Omental fat pad (tissue), 4 donors: ENCODE measurements at places on chromosomes 7 and 10. TPM values are rescaled to one million over a fixed set of nuclear protein-coding genes. Genes with fewer than 3 reads are reported as not detected.

KIAA1549 gene
- total RNA-seq: 1.3 TPM

LBX1 gene
- total RNA-seq: not detected

CABCOCO1 gene
- total RNA-seq: not detected

FAM25A gene
- not detected for total RNA-seq

FEZF1 gene
- total RNA-seq: not detected

PDE6C gene
- not detected for total RNA-seq

DCLRE1A gene
- total RNA-seq: 3.9 TPM

ANXA11 gene
- total RNA-seq: 118 TPM

ARMC3 gene
- total RNA-seq: not detected

WEE2 gene
- not detected for total RNA-seq

NRG3 gene
- 0.19 TPM for total RNA-seq

- DNase-seq: no peak
Measured at GRCh38 chr10:70812814-70813213, 2.9 kb upstream of the SGPL1 start.

GRCh38 chr7:17123020-17123419, 175.4 kb upstream of the AHR start:
- no peak for DNase-seq

DNA sequence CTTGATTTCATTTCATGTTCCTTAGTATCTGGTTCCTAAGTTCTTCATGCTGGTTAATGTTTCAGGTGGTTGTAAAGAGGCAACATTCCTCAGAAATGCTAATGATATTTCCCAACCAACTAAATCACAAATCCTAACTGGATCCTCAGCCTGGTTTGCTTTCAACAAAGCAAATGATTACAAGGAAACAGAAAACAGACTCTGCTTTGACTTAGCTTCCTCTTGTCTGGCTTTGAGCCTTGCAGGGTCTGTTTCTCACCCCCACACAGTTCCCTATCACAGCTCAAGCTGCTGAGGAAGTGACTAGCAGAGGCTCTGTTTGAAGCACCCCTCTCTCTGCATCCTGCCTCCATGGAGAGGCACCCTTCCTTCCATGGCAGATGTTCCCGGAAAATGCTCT, 130.2 kb upstream of the CTTNBP2 start:
- DNase-seq: no peak

- no peak for DNase-seq
Measured at GRCh38 chr10:33901166-33901565, 566.7 kb upstream of the NRP1 start.

DNA sequence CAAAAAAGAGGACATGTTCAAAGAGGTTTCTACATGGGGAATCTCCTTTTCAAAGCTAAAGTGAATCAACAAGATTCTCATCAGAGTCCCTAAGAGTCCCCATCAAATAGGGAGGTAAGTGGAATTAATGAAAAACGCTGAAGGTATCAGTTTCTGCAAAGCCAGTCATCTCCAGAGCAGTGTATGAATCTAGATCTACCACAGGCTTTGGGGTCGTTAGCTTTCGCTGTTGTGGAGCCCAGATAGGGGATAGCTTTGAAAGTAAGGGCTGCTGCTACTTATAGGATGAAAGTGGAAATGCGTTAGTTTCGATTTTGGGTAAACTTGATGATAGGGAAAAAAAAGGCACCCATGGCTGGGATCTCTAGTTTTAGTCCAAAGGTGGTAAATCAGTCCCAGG, 748.4 kb downstream of the LRMDA start:
- DNase-seq: no peak

DNA sequence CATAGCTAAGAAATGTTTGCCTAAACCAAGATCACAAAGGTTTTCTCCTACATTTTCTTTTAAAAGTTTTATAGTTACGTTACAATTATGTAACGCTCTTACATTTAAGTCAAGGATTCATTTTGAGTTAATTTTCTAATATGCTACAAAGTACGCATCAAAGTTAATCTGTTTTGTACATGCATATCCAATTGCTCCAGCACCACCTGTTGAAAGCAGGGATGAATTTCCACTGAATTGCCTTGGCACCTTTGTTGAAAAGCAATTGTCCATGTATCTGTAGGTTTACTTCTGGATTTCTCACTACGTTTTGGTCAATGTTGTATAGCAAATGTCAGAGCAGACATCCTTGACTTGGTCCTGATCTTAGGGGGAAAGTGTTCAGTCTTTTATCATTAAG, 59.6 kb downstream of the NEUROG3 start:
- no peak for DNase-seq

GRCh38 chr10:15451137-15452094, 80.3 kb upstream of the FAM171A1 start:
- no peak for DNase-seq

- no peak for DNase-seq
Measured at GRCh38 chr10:123392182-123392963, 238.2 kb downstream of the BUB3 start.

DNA sequence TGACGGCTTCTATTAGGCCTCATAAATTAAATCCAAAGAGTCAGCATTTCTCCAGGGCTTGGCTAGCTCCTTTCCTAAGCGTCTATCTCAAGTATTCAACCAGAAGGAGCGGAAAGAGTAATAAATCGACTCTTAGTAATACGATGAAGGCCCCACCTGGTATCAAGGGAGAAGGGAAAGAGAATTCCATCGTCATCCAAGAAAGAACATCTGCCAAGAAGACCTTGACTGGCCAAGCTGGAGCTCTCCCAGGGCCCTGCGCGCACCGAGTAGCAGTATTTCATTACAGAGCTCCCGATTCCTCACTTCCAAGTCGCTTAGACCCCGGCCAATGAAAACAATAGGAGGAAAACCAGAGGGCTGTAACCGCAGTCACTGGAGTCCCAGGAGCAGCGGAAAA, 178.0 kb upstream of the FRMD4A start:
- no peak for DNase-seq

DNA sequence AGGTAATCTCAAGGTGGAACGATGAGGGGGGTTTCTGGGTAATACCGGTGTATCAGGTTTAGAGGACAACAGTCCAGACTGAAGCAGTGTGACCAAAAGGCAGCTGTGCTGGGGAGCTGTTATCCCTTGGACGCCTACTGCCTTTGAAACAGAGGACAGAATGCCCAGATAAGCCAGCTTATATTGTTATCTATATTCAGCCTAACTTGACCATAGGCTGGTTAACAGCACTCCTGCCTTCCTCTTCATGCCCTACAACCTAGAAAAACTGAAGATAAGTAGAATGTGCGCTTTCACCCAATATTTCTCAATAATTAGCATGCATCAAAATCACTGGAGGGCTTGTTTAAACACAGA, 44.9 kb downstream of the IL6 start:
- DNase-seq: no peak

DNA sequence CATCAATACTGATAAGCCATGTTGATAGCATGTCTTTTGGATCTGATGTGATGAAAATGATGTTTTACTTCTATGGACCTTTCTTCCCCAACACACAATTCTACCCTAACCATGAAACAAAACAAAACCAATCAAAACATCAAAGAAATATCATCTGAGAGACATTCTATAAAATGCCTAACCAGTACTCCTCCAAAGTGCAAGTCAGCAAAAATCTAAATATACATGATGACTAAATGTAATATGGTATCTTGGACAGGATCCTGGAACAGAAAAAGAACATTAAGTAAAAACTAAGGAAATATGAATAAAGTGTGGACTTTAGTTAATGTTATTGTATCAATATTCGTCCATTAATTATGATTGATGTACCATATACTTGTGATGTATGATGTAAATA, 625.1 kb downstream of the MAGI2 start:
- DNase-seq: no peak

- DNase-seq: no peak
Measured at GRCh38 chr10:91762878-91763277, 35.3 kb upstream of the TNKS2 start.

DNA sequence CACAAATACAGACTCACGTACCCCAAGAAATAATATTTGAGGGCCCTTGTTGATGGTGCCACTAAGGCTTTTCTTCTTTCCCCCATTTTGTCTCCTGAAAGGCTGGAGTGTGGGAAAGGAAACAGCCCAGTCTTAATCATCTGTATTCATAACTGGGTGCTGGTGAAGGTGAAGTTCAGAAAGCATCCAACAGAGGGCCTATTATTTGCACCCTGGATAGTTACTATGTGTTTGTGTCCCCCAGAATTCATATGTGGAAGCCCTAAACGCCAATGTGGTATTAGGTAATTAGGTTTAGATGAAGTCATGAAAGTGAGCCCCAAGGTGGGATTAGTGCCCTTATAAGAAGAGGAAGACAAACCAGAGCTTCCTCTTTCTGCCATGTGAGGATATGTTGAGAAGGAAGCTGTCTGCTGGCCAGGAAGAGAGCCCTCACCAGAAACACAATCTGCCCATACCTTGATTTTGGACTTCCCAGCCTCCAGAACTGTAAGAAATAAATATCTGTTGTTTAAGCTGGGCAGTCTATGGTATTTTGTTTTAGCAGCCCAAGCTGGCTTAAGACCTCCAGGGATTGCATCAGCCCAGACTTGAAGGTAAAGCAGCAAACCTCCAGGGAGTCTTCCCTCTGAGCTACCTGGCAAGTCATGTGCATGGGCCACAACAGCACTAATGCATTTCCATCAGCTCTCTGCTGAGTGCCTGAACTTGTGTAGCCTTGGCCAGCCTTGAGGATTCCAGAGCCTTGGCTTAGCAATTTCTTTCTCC, 90.0 kb upstream of the ADRB1 start:
- no peak for DNase-seq

- no peak for DNase-seq
Measured at GRCh38 chr10:51685768-51686167, 13.6 kb downstream of the CSTF2T start.

DNA sequence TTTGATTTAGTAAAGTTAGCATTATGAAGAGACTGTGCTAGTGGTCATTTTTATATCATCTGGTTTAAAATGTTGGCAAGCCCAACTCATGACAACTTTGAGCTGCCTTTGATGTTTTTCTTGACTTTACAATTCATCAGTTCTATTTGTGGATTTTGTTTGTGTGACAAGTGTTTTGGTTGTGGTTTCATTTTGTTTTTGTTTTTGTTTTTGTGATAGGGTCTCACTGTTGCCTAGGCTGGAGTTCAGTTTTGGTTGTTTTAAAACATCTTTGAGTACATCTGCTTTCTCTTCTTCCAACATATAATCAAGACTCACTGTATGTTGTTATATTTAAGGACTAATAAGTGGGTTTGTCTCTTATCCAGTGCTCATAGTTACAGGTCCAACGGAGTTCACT, 17.6 kb upstream of the SFR1 start:
- no peak for DNase-seq

DNA sequence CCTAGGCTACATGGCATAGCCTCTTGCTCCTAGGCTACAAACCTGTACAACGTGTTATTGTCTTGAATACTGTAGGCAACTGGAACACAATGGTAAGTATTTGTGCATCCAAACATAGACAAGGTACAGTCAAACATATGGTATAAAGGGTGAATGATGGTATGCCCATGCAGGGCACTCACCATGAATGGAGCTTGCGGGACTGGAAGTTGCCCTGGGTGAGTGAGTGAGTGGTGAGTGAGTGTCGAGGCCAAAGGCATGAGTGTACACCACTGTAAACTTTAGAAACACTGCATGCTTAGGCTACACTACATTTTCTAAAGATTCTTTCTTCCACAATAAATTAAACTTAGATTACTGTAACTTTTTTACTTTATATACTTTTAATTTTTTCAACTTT, 165.7 kb downstream of the PARD3 start:
- no peak for DNase-seq

- no peak for DNase-seq
Measured at GRCh38 chr10:25390733-25391132, 215.9 kb downstream of the GPR158 start.

DNA sequence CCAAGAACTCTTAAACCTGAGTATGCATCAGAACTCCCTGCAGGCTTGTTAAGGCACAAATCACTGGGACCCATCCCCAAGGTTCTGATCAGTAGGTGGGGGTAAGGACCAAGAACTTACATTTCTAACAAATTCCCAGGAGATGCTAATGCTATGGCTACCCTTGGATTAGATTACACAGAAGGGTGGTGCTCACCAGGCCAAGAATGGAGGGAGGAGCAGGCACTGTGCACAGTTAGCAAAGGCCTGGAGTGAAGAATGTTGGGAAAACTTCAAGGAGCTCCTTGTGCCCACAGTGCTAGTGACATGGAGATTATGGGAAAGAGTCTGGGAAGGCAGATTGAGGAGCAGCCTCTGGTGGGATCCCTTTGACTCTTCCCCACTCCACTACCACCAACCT, 1.9 kb downstream of the PRSS2 start:
- DNase-seq: no peak
